ENCODE measurements at places on chromosomes 13 and 19.
A peak's percentile ranks its signal among the peaks of the same experiment; 100 is the strongest.

- DNase-seq = no peak
These were observed 27.1 kb downstream of the CNFN start for GRCh38 chr19:42362891-42363440.

DNA sequence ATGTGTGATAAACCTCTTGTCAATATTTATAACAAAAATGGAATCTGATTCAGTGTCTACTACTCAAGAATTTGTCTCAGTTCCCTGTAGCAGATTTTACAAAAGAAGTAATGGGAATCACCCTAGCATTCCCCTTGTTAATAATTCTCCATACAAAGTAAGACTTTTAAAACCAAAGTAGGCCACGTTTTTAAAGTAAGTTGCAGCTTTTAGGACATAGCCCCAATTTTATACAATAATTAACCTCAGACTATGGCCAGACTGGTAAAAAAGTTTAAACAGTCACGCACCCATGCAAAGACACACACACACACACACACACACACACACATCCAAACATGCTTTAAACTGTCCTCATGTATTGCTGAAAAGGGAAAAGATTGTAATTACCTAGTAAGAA is 589.9 kb downstream of the PCDH9 start:
- DNase-seq = no peak

GRCh38 chr13:93375491-93375890 is 148.9 kb downstream of the GPC6 start:
- no peak for DNase-seq

DNA sequence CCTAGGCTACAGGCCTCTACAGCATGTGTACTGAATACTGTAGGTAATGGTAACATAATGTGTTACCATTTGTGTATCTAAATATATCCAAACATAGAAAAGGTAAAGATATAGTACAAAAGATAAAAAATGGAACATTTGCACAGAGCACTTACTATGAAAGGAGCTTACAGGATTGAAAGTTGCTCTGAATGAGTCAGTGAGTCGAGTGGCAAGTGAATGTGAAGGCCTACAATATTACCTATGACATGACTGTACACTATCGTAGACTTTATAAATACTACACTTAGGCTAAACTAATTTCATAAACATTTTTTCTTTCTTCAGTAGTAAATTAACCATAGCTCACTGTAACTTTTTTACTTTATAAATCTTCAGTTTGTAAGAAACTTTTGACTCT is 35.1 kb downstream of the LPAR6 start:
- DNase-seq = no peak

DNA sequence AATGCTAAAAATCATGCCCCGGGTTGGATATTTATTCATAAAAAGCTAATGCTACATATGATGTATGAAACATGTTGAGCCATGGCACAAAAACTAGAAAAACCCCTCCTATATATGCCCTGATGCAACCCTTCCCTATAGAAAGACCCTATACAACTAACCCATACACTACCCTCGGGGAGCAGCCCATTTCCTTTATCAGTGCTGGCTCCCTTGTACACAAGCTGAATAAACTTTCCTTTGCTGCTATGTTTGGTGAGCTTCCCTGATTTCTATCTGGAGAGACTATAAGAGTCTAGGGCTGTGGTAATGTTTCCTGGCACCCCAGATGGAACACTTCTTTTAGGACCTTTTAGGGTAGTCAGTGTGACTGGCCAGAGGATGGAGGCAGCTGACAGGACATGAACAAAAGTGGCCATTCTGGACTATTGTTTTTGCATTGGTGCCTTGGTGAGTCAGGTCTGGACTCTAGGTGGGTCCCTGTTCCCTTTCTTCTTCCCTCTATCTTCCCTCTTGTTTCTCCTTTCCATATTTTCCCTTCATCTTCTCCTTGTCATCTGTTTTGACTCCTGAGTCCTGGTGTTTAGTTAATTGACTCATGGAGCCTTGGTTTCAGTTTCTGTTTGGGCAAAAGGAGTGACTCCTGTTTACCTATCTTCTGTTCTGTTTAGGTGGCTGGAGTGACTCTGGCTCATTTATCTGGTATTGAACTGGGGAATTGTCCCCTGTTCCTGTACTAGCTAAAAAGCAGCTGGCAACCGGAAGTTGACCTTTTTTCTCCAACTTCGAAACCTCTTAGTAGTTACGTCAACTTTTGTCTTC is 1321.8 kb upstream of the PCDH9 start:
- DNase-seq = no peak

- DNase-seq = no peak
These were observed 1247.6 kb upstream of the MIR17HG start for GRCh38 chr13:90099847-90100246.

- no peak for DNase-seq
These were observed 120.6 kb downstream of the ABCC4 start for GRCh38 chr13:95180513-95181245.

DNA sequence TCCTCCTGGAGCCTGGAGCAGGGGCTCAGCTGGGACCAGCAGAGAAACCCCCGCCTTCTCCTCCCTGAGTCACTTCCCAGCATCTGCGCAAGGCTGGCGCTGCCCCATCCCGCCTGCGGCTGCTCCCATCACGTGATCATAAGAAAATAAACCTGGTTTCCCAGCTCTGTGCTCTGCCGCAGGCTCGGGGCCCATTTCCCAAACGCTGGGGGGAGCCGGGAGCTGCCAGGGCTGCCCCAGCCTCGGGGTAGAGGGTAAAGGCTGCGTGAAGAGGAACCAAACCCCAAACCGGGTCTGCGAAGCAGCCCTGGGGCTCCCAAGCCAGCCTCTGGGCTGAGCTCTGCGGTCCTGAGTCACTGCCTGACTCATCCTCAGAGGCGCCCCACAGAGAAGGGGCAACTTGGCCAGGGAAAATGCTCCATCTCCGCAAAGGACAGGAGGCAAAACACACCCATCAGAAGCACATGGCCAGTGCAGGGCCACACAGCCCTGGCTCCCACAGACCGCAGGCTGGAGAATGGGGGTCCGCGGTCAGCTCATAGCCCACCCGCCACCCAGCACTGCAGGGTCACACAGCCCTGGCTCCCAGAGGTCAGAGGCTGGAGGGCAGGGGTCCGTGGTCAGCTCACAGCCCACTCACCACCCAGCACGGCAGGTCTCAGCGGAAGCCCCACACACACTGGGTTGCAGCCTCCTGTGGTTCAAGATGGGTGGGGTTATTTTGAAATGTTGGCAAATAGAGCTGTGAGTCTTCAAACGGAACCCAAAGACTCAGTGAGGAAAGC is 67.1 kb downstream of the RASA3 start:
- peak; percentile 75 for DNase-seq

DNA sequence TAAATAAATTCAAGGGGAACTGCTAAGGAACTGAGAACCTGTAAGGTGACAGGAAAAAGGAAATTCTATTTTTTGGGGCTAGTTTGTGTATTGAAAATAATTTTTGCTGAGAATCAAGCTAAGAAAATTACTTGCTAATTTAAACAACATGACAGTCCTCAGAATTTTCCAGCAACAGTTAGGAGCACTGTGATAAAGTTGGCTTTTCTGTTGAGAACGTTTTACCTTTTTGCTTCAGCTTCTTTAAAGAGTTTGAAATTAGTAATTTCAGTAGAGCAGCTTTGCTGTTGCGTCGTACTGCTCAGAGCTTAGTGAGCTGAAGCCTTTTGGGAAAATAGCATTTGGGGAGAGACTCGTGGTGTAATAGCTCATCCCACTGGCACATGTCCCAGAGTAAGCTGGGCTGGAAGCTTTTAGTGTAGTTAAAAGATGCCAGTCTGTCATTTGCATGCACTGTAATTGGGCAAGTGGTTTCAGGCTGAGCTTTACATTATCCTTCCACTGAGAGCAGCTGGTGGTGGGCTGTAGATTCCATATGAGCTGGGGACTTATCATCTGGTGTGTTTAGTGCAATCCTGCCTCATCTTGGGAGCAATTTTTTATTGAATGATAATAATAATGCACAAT is 69.8 kb downstream of the LRCH1 start:
- peak; percentile 30 for DNase-seq

- DNase-seq = no peak
These were observed 67.2 kb upstream of the OLFM4 start for GRCh38 chr13:52961256-52961910.

GRCh38 chr19:5590151-5590864 is 22.6 kb upstream of the TINCR start:
- DNase-seq = no peak

GRCh38 chr13:112968380-112968909 is 569 bp upstream of the MCF2L start:
- no peak for DNase-seq

- DNase-seq = no peak
These were observed 40.9 kb upstream of the UFM1 start for GRCh38 chr13:38308736-38309135.

GRCh38 chr19:41746593-41747227 is 8.6 kb upstream of the CEACAM6 start:
- DNase-seq = no peak

GRCh38 chr13:35994131-35994966 is 136.8 kb downstream of the DCLK1 start:
- no peak for DNase-seq

DNA sequence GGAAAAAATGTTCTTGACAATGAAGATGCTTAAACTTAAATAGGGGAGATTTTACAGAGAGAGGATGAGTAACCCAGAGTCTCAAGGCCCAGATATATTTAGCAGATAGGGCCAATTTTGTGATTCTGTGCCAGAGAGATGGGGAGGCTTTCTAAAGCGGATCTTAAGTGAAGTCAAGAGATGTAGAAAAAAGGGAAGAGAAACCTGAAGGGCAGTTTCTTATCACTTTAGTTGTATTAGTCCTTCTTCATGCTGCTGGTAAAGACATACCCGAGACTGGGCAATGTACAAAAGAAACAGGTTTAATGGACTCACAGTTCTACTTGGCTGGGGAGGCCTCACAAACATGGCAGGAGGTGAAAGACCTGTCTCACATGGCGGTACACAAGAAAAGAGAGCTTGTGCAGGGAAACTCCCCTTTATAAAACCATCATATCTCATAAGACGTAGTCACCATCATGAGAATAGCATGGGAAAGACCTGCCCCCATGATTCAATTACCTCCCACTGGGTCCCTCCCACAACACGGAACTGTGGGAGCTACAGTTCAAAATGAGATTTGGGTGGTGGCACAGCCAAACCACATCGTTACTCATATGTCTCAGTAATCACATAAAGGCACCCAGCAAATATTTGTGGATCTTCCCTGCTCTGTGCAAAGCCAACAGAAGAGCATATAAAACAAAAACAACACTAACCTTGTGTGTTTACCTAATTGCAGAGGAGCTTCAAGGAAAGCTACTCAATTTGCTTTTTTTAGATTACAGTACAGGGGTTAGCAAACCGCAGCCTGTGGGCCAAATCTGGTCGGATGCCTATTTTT is 102.6 kb upstream of the MYCBP2 start:
- DNase-seq = no peak

- DNase-seq = no peak
These were observed 426.2 kb upstream of the KLHL1 start for GRCh38 chr13:70534466-70534865.

DNA sequence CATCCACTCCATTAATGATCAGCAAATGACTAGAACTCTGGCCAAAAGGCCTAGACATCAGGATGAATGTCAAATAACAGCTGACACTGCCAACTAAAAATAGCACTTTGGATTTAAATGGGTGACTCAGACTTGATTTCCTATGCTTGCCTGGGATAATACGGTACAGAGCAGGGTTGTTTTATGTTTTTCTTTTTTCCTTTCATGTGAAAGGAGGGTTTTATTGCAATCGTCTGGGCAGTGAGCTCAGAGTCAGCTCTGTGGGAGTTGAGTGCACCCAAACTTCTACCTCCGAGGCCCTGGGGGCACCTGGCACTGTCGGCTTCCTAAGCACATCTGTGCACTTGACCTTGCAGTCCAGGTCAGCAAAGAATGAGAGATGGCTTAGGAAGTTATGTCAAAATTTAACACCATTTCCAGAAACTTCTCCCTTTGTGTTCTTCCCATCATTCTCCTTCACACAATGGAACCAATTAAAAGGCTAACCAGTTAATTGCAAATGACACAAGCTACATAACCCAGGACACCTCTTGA is 134.1 kb downstream of the LACC1 start:
- no peak for DNase-seq

GRCh38 chr19:53671663-53672062 is 39.9 kb downstream of the DPRX start:
- no peak for DNase-seq

DNA sequence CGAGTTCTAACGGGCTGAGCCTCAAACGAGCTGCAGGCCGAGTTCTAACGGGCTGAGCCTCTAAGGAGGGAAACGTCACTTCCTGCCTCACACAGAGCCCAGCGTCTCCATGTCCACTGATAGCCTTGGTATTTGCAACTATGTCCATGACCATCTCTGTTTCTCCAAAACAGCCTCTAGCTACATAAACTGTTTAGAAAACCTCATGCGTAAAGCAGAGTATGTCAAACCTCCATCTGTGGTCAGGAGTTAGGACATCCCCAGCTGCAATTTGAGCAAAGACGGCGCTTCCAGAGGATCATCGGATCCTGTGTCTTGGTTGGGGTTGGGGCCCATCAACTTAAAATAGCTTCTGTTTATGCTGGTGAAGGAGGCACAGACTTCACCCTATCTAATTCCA is 20.8 kb downstream of the RASA3 start:
- DNase-seq = no peak

GRCh38 chr13:92573467-92574057 is 653.0 kb upstream of the GPC6 start:
- DNase-seq = no peak

- DNase-seq = no peak
These were observed 7.4 kb downstream of the SHFL start for GRCh38 chr19:10093295-10094186.

- no peak for DNase-seq
These were observed 323.8 kb downstream of the LMO7 start for GRCh38 chr13:75959861-75960481.

GRCh38 chr19:35017507-35017906 is 12.8 kb upstream of the SCN1B start:
- no peak for DNase-seq

GRCh38 chr19:33303791-33304345 is 1.5 kb upstream of the CEBPA start:
- DNase-seq = no peak

GRCh38 chr19:56091066-56091490 is 30.0 kb downstream of the ZNF787 start:
- DNase-seq = no peak

GRCh38 chr13:90867336-90867683 is 480.2 kb upstream of the MIR17HG start:
- DNase-seq = peak; percentile 3

DNA sequence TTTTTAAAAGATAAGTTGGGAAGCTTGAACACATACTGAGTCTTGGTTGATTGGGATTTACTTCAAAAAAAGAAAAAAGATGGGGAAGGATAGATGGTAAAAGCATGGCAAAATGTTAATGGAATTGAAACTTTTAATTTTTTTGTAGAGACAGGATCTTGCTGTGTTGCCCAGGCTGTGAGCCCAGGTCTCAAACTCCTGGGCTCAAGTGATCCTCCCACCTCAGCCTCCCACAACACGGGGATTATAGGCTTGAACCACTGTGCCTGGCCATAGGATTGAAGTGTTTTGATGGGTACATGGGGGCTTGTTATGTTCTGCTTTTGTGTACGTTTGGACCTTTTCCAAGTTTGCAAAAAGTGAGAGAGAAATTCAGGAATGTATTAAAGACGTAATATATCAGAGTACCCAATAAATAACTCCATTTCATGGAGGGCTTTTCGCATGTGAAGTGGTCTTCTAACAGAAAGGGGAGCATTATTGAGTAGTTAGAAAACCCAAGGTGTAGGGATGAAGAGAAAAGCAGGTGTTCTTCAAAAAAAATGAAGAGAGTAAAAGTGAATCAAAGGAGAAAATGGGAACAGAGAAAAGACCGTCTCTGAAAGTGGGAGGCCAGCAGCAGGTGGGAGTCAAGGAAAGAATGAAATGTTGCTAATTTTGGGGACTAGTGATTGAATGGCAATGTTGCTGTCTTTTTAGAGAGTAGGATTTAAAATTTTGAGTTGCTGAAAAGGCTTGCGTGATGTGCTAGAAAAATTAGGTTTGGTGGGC is 55.2 kb downstream of the GARRE1 start:
- DNase-seq = no peak

Data from amygdala (tissue), 56 donors.